ENCODE measurements at places on chromosomes 7 and 10.

DNA sequence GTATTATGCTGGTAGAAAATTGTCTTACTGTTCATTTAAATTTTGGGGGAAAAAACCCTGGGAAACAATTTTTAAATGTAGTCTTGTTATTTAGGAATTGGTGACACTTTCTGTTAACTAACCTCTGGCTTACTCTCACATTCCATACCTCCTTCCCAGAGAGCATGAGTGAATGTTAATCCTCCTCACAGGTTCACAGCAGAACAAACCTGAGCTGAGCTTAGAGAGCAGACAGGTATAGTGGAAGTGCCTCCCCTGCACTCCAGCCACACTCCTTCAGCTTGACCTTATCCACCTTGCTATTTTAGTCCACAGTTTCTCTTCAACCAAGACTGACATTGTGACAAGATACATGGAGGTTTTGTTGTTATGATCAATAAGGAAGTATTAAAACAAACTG, 235.9 kb downstream of the FOXP2 start:
- no peak for DNase-seq

GRCh38 chr10:35574924-35575352, 30.2 kb upstream of the GJD4 start:
- DNase-seq: no peak

GRCh38 chr7:123211545-123211944, 11.8 kb upstream of the SLC13A1 start:
- DNase-seq: no peak

DNA sequence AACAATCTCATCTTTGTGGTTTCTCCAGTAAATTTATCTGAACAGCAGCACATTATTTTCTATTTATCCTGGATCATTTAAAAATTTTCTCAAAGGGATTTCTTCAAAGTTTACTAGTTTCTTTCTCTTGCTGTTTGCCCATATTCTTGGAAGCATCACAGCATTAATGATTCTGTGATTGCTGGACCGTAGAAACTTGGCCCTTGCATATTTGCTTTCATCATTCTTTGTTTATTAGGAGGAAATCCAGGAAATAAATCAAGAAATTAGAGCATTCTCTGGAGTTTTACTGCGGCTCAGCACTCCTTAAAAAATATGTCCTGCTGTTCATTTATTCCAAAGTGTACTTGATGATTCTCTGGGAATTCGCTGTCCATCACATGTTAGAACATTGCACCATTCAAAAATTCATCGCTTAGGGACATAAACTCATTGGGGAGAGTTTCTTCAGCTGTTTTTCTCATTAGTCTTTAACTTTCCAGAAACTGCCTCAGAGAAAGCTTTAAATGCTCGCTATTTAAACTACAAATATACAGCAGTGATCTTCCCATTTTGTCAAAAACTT, 264.0 kb upstream of the CDC14C start:
- DNase-seq: peak; percentile 18

DNA sequence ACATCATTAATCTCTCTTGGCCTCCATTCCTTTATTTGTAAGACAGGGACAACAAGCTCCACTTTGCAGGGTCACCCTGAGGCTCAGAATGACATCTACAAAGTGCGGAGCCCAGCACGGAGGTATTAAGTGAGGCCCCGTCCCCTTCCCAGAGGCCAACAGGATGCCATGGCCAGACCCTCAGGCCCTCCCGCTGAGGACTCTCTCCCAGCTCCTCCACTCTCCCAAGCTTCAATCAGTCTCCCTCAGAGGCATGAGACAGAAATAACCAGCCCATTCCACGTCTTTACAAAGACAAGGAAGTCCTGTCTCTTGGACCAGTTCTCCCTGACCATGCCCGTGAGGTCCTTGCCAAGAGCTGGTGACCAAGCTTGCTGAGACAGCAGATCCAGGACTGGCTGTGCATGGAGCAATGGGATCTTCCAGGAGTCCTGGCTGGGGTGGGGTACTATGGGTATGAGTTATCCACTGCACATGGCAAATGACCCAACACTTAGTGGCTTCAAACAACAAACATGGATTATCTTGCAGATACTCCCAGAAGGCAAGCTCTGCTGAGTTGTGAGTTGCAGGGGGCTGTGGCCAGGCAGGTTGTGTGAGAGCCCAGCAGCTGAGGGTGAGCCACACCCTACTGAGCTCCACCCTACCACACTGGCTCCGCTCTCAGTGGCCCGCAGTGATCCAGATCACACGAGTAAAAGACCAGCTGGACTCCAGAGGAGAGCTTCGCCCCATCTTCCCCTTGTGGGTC, 4.3 kb upstream of the PPIF start:
- DNase-seq: no peak

DNA sequence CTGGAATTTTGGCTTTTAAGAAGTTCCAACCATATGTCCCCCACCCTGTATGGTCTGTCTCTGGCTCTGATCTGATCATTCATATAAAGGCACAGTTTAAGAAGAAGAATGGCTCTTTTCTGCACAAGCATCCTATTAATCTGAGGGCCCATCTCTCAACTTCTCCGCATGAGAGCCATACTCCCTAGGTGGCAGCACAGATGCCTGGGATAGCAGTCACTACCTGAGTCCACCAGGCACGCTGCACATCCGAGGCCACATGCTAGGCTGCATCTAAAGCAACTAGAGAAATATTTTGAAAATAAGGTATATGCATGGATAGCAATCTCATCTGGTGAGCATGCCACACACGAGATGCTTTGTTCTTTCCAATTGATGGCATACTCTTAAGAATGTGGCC, 565.5 kb downstream of the PARD3 start:
- DNase-seq: no peak

DNA sequence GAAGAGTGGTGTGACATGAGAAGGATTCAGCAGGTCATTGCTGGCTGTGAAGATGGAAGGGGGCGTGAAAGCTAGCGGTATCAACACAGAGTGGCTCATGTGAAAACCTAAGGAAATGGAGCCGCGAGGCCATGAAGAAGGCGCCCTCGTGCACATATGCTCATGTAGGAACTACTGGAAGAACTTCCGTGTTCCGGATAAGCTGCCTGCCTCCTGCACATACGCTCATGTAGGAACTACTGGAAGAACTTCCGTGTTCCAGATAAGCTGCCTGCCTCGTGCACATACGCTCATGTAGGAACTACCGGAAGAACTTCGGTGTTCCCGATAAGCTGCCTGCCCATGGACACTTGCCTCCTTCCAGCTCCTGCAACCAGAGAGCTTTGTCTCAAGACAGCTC, 179.1 kb downstream of the SDK1 start:
- no peak for DNase-seq

DNA sequence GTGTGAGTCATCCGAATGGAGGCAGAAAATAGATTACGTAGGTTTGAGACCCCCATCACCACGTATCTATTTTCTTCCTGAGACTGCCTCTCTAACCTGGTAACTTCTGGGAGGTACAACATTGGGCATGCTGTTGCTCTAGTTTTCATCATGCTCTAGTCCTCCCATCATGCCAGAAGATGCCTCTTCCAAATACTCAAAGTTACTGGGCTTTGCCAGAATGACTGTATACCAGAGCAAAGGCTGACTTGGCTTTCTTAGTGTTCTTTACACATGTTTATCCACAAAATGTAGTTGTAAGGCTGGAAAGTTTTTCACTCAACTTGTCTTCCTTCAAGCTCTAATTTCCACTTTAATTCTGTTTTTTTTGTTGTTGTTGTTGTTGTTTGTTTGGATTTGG, 370.5 kb downstream of the MDFIC start:
- DNase-seq: no peak

DNA sequence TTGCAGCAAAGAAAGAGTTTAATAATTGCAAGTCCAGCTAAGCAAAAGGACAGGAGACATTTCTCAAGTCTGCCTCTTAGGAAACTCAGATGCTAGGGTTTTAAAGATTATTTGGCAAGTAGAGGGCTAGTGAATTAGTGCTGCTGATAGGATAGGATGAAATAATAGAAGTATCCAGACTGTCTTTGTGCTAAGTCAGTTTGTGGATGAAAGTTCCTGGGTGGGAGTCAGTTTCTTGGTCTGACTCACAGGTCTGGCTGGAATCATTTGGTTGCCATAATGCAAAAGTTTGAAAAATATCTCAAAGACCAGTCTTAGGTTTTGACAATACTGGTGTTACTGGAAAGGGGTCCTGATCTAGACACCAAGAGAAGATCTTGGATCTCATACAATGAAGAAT, 42.6 kb upstream of the INHBA start:
- no peak for DNase-seq

GRCh38 chr7:31443457-31443856, 70.4 kb upstream of the ITPRID1 start:
- peak; percentile 64 for DNase-seq

DNA sequence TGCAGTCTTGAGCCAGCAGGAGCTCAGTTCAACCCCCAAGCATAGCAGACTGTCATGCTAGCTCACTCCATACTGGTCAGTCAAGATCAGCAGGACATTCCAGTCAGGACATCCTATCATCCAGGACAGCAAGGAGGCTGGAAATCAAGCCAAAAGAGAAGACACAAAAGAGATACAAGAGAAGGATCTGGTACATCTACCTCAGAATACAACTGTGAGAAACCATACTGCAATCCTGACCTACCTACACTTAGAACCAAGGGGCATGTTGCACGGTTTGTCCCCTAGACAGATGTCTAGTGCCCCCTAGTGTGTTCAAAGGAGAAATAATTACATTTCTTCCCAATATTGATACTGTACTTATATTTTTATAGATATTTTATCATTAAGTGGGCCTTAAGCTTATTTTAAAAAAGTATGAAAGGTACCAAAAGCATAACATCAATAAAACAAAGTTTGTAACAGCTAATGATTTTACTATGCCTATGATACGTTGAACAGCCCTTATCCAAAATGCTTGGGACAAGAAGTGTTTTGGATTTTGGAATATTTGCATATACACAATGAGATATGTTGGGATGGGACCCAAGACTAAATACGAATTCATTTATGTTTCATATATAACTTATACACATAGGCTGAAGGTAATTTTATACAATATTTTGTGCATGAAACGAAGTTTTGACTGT, 26.7 kb downstream of the ERCC6 start:
- DNase-seq: peak; percentile 40

- DNase-seq: no peak
Observed at GRCh38 chr7:90207956-90208355, 3.6 kb upstream of the STEAP2 start.

GRCh38 chr7:151113344-151114150, 27.3 kb downstream of the AGAP3 start:
- DNase-seq: no peak

DNA sequence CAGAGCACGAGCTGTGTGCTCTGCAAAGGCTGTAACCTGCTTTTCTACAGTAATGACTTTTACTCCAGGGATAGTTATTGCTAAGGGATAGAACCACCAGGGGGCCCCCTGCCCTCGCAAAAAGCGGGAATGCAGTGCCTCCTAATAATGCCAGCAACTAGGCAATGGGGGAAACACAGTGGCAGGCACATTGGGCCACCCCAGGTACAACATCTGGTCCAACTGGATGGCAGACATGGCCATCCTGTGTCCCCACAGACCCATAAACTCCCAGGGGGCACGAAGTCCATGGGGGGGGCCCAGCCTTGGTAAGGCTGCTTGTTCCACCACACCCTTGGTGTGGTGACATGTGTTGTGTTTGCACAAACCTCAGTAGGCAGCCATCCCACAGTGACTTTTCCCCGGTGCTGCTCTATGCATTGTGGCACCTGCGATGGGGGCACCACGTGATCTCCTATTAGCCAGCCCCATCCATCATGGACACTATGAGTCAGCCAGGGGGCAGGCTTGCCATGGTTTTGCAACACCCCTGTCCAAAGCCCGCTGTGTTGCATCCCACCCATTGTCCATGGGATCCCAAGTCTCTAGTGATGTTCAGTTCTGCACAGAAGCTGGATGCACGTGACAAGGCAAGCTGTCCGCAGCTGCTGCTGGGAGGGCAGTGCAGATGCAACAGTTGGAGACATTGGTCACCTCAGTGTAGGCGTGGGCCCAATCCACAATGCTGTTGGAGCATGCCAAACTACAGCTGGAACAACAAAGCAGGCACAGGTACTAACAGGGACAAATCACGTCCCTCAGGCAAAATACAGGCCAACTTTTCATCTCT, 84.0 kb downstream of the ANLN start:
- peak; percentile 42 for DNase-seq

- peak; percentile 94 for DNase-seq
Observed at GRCh38 chr10:102324061-102324460, 71.4 kb upstream of the NFKB2 start.

- DNase-seq: no peak
Observed at GRCh38 chr10:100981178-100981772, 6.0 kb downstream of the MRPL43 start.

- DNase-seq: peak; percentile 7
Observed at GRCh38 chr10:31820778-31821369, 107.8 kb downstream of the ARHGAP12 start.

GRCh38 chr7:67056683-67057082, 60.0 kb downstream of the TYW1 start:
- no peak for DNase-seq

DNA sequence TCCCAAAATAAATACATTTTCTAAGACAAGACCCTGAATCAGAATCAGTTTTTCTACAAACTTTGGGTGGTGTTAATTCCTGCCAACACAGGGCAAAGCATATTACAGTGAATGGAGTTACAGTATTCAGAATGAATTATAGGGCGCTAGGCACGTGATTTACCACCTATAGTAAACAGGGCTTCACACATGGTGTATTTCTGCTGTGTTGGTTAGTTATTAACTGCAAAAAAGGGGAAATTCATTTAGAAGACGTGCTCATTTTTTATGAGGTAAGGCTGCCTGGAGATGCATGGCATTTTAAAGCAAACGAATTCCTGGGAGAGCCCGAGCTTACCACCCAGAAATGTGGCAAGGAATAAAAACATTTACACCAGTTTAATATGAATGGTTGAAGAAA, 393.8 kb downstream of the LRMDA start:
- no peak for DNase-seq

DNA sequence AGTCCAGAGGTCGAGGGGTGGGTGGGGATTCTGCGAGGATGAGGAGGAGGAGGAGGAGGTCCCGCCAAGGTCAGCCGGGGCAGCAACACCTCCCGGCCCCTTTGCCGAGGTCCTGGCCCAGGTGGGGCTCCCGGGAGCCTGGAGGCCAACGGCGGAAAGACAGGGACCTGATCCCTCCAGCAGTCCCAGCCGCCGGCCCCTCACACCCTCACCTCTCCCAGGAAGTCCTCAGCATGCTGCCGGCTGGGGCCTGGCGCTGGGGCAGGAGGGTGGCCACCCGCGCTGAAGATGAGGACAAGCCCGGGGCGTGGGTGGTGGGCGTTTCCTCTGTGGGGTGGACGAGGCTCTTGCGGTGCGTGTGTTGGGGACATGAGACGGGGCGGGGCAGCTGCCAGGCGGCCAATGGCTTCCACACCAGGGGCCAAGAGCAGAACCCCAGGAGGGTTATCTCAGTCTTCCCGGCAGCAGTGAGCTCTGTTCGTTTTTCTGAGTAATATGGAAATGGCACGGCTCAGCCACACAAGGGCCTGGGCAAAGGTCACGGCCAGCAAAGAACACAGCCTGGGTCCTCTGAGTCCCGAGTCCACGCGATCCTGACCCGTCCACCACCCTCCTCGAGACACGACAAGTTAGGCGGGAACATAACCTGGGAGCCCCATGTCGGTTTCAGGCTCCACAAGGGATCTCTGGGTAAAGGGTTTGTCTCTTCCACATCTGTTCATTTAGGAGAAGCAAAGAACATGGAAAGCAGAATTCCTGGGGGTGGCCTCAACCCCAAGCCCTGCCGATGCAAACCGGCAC, 82.9 kb upstream of the PDGFA start:
- DNase-seq: peak; percentile 11

- DNase-seq: no peak
Observed at GRCh38 chr7:43645699-43646226, 62.9 kb downstream of the STK17A start.

Measured in tongue (tissue), 3 donors.